HL-60 (cell line): ENCODE measurements at places on chromosomes 4 and X.

DNA sequence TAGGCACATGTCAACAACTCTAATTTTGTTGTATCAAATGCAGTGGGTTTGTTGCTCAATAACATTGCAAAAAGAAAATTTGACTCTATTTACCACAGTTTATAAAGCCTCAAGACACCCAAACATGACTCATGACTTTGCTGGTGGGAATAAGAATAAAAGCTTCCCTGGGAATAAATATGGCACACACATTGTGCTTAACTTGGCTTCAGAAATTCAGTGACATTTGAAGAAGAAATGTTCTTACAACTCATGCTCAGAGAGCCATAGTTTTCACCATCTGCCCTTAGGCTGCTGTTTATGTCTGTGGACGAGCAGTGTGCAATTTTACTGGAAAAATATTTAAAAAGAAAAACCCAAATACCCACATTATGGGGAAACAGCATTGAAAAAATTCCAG, 60.9 kb downstream of the SPATA18 start:
- DNase-seq, result no peak

GRCh38 chrX:11967986-11968869, 170.0 kb upstream of the FRMPD4 start:
- no peak for DNase-seq

DNA sequence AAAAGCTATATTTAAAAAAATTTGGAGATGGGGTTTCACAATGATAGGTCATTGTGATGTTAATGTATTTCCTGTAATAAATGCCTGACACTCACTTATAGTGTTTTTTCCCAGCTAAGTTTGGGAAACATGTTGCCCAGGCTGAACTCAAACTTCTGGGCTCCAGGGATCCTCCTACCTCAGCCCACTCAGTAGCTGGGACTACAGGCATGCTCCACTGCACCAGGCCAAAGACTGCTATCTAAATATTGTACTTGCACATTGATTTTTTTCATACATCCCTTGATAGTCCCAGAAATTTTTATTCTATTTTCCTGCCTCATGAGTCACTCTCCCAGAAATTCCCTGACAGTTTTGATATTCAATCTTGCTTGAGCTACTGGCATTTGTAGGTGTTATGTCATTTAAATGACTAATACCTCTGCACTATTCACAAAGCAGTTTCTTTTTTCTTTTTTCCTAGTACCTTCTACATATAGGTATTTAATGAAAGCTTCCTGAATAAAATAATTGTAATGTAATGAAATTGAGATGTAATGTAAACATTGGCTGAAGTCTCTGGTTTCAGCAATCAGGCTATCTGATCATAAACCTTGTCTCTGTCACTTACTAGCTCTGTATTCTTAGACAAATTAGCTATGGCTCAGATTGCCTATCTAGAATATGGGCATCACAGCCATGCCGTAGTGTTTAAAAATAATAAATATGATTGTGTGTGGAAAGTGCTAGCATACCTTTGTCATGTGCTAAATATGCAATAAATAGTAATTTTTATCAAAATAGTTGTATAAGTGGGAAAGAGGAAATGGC, 1973.0 kb upstream of the AGA start:
- DNase-seq, result no peak

DNA sequence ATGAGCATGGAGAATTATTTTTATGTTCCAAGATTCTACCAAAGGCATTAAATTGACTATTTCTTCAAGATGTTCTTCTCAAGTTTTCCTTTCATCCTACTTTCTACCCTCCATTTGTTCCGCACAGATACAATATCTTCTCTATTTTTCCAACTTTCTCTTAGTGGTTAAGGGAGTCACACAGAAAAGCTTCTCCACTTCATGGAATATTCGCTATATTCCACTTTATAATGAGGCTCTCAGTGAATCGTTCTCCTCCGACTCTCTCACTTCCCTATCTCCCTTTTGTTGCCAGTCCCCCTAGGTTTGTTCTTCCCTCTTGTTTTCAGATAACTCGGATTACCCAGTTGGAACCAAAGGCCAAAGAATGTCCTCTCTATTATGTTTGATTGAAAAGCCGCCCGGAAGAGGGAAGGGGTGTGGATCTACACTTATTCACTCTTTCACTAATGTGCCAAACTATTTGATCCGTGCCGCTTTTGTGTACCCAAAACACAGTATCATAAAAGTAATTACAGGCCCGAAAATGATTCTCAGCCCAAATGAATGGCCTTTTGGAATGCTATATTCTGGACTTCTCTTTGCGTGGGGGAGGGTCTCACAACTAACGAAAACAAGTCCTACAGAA, 1.2 kb downstream of the SH3D19 start:
- DNase-seq, result no peak

- DNase-seq, result peak; percentile 22
Observed at GRCh38 chrX:19673375-19674040, 158.2 kb upstream of the MAP3K15 start.

DNA sequence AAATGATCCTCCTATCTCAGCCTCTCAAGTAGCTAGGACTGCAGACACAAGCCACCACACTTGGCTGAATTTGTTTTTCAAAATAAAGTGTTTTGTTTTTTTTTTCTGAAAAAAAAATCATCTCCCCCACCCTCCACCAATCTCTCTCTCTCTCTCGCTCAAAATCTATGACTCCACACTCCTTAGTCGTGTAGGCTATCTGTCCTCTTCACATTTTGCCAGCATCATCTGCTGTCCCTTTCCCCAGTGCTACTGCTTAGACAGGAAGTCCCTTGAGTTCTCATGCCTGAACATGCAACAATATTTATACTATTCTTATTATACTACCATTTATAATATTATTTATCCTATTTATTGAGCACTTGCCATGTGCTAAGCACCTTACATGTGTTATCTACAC, 80.7 kb upstream of the TMEM164 start:
- no peak for DNase-seq

- DNase-seq, result no peak
Observed at GRCh38 chr4:98341309-98341708, 80.1 kb downstream of the RAP1GDS1 start.

DNA sequence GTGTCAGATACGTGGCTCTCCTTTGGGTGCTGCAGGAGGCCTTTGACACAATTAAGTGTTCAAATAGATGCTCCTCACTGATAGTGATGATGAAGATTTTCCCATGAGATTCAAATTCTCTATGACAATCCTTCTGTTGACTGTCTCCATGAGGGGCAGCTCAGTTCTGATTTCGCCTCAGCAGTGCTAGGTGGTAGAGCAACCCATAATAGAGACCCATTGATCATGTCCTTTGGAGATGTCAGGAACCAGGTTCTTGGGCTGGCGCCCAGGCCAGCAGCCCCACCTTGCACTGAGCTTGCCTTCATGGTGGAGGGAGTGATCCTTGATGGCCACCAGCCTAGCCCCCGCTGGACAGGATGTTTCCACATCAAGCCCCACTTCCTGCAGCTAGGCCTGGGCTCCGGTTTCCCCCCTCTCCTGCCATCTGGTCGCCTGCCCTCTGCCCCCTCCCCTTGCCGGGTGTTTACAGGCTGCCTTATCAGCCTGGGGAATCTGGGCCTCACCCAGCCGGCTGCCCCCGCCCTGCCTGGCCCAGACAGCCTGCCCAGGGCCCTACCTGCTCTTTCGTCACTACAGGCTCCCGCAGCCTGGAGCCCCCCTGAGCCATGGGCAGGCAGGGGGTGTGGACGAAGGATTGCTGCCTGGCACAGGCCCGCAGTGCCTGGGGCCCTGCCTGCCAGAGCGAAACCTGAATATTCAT, 12.6 kb downstream of the ELF4 start:
- DNase-seq, result no peak

DNA sequence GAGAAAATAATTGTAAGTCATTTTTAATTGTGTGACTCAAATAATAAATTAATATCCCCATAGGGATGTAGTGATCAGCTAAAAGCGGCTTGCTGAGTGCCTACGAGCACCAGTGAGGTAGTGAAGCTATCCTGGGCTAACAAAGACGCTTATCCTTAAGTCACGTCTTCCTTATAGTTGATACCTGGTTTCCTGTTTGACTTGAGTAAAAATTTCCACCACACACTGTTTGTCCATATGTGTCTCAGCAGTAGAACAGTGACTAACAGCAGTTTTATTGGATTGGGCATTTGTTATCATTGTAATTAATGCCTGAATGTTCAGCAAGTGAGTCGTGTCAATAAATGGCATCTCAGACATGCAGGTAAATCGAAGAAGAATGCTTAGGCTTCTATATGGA, 241.1 kb downstream of the GRXCR1 start:
- no peak for DNase-seq

DNA sequence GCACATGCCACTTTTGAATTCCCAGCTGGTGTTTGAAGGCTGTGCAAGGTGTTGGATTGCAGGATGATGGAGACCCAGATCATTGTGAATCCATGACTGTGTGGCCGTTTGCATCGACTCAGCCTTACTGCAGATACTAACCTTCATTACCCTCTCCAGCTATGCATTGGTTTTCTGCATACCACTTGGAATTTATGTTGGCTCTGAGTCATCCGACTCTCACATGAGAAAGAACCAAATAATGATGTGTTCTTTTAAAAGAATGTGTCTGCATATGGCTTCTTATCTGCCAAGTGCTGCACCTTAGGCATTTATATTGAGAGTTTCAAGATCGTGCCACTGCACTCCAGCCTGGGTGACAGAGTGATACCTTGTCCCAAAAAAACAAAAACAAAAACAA, 106.7 kb upstream of the PRKX start:
- DNase-seq, result no peak

- DNase-seq, result no peak
Observed at GRCh38 chrX:39773923-39774773, 323.6 kb downstream of the BCOR start.

GRCh38 chrX:19595043-19595677, 79.9 kb upstream of the MAP3K15 start:
- DNase-seq, result no peak

DNA sequence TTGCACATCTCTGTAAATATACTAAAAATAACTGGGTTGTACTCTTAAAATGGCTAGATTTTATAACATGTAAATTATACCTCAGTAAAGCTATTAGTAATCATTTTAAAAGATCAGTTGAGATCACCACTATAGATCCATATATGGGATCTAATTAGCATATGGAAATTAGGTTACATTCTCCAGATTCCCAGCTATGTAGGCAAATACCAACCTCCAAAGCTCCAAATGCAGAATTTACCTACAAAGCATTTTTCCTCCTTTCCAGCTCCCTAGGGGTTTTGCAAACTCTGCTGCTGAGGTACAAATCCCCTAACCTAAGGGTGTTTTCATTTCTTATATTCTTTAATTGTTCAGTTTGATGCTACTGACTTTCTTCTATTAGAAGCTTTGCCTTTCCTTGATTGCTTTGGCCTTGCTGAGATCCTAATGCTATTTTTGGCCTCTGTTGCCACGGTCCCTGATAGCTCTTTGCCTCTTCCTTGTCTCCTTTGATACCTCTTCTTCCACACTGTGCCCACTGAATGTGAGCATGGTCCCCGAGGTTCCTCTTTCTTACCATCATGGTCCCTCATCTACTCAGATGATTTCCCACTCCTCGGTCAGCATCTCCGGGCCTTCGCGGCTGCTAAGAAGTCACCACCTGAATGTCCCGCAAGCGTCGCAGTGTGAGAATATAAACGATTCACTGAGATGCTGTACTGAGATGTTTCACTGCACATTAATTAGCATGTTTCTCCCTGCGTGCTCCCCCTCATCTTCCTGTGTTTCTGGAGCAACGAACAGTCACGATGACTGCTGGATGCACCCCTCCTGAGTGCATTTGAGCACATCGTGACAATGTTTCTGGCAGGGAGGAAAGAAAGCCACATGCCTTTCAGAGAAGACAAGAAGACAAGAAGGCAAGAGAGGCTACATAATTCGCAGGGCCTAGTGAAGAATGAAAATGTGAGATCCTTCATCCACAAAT, 23.8 kb downstream of the ENPP6 start:
- no peak for DNase-seq

GRCh38 chrX:52574416-52575275, 57.8 kb upstream of the XAGE1B start:
- peak; percentile 19 for DNase-seq

DNA sequence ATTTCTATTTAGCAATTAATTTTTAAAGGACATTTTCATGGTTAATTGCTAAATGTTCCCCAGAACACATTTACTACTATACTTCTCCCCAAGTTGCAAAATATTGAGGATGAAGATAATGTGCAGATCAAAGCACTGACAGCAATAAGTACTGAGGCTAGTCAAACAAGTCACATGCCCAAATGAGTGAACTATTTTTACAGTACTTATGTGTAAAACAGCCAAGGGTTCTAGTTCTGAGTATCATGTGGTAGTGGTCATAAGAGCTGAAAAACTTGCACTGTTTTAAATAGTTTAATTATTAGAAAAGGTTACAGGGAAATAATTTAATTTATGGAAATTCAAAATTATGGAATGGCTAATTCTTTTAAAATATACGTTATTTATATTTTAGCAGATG, 3.8 kb downstream of the GALNTL6 start:
- no peak for DNase-seq

DNA sequence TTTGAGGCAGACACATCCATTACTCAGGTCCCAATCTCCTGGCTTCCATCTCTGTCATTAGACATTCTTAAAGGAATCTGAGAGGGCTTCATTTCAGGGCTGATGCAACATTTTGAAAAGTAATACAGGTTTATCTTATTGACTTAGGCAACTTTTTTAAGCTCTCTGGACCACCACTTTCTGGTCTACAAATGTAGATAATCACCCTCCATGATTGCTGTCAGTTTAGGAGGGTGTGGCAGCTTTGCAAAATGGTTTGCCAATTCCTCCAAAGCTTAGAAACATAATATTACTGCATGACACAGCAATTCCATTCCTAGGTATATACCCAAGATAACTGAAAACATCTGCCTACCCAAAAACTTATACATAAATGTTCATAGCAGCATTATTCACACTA, 77.6 kb downstream of the ARHGAP6 start:
- no peak for DNase-seq

DNA sequence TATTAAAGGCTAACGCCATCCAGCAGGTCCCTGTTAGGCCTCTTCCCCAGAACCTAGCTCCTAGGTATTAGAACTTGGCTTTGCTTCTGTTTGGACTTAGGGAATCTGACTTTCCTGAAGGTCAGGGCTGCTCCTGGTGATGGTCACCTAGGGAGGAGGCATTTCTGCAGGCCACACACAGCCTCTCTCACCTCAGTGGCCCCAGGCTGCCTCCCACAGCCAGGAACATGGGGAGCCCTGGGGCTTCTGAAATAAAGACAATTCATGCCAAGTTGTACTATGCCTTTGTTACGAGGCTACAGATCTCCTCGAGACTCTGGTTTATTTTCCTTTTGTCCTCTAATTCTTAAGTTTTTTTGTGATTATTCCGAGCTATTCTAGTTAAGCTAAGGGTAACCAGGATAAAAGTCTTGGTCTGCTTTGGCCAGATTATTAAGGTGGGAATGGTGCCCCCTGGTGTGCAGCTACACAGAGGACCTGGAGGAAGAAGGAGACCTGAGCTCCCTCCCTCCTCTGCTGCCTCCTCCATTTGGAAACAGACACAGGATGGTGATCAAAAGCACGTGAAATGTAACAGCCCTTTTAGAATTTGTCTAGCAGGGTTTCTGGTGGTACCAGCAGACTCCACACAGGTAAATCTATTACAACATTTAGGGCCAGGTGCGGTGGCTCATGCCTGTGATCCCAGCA, 131.0 kb downstream of the DCLK2 start:
- peak; percentile 10 for DNase-seq

- no peak for DNase-seq
Observed at GRCh38 chr4:60452266-60452665, 747.9 kb upstream of the ADGRL3 start.

GRCh38 chr4:90503677-90504076, 376.5 kb downstream of the CCSER1 start:
- no peak for DNase-seq

- no peak for DNase-seq
Observed at GRCh38 chr4:5526080-5526846, 182.1 kb downstream of the EVC2 start.
